Midbrain (tissue), 1 donor: ENCODE measurements at places on chromosomes 2 and 18.

DNA sequence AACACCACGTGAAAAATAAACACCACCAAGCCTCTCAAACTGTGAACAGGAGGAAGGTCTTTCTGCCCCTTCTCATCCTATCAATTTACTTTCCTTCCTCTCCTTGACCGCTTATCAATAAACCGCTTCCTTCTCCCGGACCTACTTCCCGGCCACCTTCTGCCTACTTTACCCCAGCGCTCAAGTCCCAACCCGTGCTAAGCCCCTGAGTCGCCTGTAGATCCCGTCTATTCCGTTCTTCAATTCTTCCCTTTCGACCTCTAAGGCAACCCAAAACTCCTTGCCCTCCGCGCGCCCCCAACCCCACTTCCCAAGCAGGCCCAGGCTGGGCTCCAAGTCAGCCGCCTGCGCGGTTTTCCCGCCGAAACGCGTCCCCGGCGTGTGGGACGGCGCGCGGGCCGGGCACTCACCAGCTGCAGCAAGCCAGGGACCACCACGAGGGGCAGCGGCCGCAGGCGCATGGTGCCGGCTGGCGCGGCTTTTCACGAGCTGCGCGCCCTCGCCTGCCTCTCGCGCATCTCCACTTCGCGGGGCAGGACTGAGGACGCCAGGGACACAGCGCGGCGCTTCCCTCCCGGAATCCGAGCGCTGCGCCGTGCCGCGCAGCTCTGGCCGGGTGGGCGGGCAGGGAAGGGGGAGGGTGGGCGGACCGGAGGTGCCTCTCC, at the start of gene NXPH2:
NXPH2 (minus strand) TSS at position 610 of the 665 bp plus-strand sequence; CDS start at position 461, 149 bp downstream.
- no peak for DNase-seq

GRCh38 chr2:6787376-6787775, 78.3 kb downstream of the CMPK2 start:
- no peak for DNase-seq

DNA sequence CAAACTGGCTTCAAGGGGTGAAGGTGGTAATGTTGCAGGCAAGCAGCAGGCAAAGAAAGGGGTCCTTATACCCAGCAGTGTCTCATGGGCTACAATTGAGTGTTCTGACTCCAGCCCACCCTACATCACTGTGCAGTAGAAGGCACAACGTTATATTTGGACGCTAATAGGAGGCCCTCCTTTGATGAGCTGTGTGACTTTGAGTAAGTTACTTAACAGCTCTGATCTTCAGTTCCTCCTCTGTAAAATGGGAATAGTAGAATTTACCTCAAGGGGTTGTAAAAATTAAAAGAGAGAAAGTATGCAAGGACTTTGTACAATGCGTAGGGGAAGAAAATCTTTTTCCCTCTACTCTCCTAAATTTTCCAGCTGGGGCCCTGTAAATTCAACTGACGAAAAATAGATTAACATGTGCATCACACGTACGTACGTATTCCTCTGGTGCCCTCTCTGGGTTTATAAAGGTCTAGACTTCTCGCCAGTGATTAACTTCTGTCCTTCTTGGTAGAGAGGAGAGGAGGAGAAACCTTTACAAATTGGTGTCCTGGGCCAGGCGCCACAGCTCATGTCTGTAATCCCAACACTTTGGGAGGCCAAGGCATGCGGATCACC, 57.6 kb upstream of the REL start:
- DNase-seq = no peak

GRCh38 chr18:74901362-74902146, 303.9 kb downstream of the ZNF407 start:
- no peak for DNase-seq

DNA sequence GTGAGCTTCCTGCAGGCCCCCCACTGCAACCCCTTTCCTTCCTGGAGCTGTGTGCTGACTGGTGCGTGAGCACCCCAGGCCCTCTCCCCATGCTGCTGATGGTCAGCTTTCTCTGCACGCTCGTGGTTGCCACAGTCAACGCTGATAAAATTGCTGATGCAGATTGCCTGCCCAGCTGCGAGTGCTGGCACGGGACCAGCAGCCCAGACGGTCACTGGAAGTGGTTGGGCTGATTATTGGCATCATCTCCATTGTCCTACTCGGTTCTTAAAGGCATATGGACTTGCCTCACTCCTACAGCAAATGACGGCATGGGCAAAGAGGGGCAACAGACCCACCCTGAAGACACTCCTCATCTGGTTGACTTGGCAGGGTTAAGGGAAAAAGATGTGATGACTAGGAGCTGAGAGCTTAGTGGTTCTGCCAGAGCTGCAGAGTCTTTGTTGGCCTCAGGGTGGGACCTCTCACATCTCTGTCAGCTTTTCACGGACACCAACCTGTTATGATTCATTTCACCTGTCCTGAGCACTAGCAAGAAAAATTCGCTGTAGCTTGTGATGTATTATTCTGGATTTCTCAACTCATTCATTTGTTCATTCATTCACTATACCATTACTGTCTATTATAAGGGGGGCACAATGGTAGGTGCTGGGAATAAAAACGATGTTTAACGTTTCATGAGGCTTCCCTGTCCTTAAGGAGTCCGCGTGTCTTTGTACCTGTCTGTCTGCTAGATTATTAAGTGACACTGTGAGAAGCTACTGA, 38.4 kb downstream of the PAX8 start:
- DNase-seq = peak; percentile 56

- DNase-seq = no peak
Observed at GRCh38 chr2:170163411-170164065, 14.4 kb upstream of the MYO3B start.

GRCh38 chr18:4074647-4075046, 380.5 kb downstream of the DLGAP1 start:
- no peak for DNase-seq

- DNase-seq = no peak
Observed at GRCh38 chr2:163324677-163325076, 411.1 kb downstream of the FIGN start.

GRCh38 chr18:45896991-45897390, 70.1 kb downstream of the EPG5 start:
- DNase-seq = no peak

- DNase-seq = no peak
Observed at GRCh38 chr2:54428108-54428831, 27.9 kb upstream of the SPTBN1 start.

GRCh38 chr2:1476617-1477195, 63.4 kb downstream of the TPO start:
- no peak for DNase-seq
